ENCODE measurements at places on chromosomes 13 and 19. TPM values are rescaled to one million over a fixed set of nuclear protein-coding genes. Genes with fewer than 3 reads are reported as not detected.

The SOX1 gene
- total RNA-seq = 0.18 TPM

DNA sequence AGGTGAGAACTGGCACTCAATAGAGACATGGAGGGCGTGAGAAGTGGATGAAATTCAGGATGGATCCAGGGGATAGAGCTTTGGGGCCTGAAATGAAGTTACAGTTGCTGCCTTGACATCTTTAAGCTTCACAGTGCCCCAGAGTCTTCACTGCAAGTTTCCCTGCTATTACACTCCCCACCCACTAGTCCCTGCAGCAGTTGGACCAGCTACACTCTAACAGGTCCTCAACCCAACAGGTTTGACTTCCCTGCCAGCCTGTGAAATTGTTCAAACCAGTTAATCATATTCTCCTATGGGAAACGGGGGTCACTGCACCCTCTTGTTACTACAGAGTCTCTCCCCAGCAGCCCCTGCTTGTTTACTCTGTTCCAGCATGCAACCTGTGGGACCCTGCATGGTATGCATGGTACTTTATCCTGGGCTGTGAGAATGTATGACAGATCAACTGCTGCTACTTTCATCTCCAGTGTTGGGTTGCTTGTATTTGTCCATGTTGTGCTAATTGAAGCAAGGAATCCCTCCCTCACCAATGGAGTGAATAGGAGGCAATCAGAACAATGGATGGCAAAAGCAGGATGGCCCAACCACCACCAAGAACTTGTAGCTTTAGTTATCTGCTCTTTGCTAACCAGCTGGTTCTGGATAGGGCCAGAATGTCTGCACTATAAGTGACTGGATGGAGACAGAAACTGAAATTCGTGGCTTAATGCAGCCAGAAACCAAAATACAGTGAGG, 314.2 kb downstream of the OLFM4 start:
- DNase-seq = no peak

The CEACAM21 gene
- 0.35 TPM for total RNA-seq

- DNase-seq = no peak
Observed at GRCh38 chr13:40485611-40486517, 180.6 kb downstream of the FOXO1 start.

The ZNF823 gene
- total RNA-seq = 5.4 TPM

- DNase-seq = no peak
Observed at GRCh38 chr13:60514891-60515290, 117.9 kb downstream of the TDRD3 start.

DNA sequence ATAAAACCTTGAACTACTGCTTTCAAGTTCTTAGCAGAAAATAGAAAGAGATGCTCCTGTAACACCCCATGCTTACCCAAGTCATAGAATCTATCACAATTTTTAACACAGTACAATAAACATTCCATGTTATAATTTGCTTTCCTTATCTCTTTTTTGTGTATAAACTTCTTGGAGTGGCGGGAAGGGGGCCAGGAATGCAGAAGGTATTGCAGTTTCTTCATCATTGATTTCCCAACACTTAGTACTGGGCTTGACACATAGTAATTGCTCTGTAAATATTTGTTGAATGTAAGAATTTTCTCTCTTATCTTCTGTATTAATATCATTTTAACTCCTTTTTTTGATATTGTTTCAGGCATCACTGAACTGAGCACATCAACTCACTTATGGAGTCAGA, 535.8 kb downstream of the KCTD12 start:
- DNase-seq = no peak

DNA sequence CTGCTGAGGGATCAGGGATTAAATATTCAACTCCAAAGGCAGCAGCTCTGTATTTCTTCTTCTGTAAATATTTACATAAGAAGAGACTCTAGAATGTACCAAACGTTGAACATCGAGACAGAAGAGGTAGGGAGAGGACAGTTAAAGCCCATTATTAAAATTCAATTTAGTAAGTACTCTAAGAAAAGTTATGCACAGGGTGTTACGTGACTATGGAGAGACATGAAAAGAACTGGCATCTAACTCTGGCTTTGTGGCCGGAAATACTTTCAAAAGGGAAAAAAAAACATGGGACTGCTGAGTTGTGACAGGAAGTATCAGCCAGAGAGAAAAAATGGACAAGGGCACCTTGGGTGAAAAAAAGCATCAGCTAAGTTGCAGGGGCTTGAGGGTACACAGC, 36.7 kb downstream of the LNX2 start:
- no peak for DNase-seq

DNA sequence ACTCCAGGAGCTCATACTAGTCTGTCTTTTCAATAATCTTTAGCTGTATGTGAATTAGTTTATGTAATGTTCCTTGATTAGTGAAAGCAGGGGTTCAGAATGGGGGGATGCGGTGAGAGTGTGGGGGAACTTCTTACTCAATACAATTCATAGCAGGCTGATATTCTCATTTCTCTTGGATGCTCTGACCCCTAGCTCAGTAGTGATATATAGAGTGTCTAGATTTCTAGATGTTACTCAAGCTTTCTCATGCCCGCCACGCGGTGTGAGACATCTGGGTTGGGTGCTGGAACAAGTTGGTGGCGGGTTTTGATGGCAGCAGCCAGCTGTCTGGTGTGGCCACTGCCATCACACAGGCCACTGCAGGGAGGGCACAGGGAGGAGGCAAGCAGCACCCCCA, 39.3 kb upstream of the FLT1 start:
- DNase-seq = no peak

- peak; percentile 39 for DNase-seq
Observed at GRCh38 chr13:112715210-112715609, 25.4 kb downstream of the ATP11A start.

GRCh38 chr19:12052497-12053169, at the start of gene ZNF878:
Gene ZNF878, minus strand, starts transcription at chr19:12052961. Its CDS starts 160 bp downstream, at chr19:12052801.
- DNase-seq = peak; percentile 99

The DIRAS1 gene
- 24.3 TPM for total RNA-seq

The WDR83 gene
- total RNA-seq = 21.8 TPM

DNA sequence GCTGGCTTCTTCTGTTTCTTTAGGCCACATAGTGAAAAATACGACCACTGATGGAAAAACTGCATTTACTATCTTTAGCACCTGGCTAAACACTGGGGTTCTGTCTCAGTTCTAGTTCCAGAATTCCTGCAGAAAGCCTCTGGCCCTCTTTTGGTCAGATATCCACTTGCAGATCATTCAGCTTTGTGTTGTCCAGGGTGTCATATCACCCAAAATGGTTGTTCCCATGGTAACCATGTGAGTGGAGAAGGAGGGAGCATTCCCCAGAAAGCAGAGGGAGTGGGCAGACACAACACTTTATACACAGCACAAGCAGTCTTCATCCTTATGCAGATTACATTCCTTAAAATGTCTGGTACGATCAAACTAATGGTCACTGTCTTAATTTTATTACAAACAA, 73.5 kb downstream of the CAB39L start:
- DNase-seq = no peak

The KRTDAP gene
- total RNA-seq = 3.2 TPM

GRCh38 chr19:40806423-40807146, 7.6 kb downstream of the EGLN2 start:
- peak; percentile 96 for DNase-seq

- peak; percentile 16 for DNase-seq
Observed at GRCh38 chr19:28445826-28446225, 767.1 kb downstream of the UQCRFS1 start.

The KLK15 gene
- total RNA-seq = not detected

- no peak for DNase-seq
Observed at GRCh38 chr13:35210261-35210660, 266.2 kb downstream of the MAB21L1 start.

The CCDC194 gene
- 0.37 TPM for total RNA-seq

DNA sequence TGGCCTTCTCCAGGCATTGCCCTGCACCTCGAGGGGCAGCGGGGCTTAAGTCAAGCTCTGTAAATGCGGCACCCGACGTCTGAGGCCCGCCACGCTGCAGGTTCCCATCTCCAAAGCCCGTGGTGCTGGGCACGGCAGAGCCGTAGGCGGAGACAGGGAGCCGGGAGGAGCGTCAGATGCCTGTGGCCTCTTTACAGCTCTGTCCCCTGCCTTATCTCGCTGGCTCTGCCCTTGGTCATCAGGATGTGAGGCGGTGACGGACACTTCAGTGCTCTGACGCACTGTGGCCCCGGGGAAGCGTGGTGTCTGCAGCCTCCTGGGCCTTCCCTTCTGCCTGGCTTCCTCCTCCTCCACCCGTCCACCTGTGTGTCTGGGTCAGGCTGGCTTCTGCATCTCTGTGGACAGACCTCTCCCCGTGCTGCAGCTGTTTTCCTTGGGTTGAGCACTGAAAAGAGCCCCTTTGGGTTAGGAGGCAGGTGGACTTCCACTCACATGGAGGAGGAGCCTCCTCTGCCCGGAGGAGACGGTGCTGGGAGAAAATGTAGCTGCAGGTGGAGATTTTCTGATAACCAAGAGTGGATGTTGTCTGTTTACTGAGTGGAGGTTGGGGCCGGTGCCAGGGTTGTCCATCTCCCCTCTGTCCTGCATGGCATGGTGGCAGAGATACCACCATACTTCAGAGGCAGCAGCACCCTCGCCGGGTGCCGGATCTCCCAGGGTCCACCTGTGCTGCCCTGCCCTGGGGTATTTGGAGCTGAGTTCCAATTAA, 14.6 kb downstream of the MCF2L start:
- no peak for DNase-seq

DNA sequence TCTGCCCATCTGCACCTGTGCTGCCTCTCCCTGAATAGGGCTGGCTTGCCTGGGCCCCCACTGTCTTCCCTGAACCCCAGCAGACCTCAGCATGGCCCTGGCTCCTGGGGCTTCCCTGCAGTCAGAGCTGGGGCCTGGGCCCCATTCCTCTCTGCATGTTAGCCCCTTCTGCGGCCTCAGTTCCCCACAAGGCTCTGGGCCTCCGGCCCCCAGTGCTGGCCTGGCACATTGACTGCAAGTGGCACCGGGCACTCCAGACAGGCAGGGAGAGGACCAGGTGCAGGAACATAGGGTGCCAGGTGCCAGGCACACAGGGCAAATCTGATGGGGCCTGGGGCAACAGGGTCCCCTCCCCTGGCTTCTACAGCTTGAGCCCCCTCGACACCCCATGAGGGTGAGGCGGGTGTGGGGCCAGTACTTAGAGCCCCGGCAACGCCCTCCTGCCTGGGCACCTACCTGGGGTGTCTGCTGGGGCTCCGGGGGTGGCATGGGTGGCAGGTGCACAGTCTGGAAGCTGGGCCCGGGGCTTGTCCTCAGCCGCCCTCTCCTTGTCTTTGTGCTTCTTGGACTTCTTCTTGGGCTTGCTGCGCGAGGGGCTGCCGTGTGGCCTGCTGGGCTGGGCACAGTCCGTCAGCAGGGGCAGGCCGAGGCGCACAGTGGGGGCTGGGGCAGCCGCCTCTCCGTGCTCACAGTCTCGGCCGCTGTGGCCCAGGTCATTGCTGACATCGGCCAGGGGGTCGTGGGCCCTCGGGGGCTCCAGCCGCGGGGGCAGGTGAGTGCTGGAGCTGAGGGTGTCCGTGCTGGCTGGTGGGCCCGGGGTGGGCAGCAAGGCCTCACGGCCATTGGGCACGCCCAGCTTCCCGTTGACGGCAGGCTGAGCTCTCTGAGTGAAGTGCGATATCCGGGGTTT, 12.3 kb upstream of the ISYNA1 start:
- DNase-seq = no peak

DNA sequence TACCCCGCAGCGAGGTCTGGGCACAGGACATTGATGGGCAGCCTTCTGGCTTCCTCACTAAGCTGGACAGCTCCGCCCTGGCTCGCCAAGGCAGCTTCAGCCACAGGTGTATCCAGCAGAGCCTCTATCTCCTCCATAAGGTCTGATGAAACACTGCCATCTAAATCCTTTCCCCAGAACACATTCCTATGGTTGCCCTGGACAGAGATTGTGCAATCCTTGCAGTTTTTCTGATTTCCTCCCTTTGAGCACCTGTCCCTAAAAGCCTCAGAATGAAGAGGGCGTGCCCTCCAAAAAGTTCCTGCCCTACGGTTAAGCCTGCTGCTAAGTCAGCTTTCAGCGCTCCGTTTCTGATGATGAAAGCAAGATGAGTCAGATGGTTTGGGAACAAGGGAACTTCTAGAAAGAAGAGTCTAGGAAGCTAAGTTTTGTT, 21.0 kb downstream of the CLEC4M start:
- DNase-seq = no peak

Data from WTC11 (cell line).